Hematopoietic multipotent progenitor cell treated with erythropoietin and hydrocortisone succinate and interleukin-3 and kit ligand, for 15 days (in vitro differentiated cells): ENCODE measurements at places on chromosomes 7 and 10.

- DNase-seq = no peak
These were observed 31.6 kb downstream of the CTTNBP2 start for GRCh38 chr7:117841611-117842010.

DNA sequence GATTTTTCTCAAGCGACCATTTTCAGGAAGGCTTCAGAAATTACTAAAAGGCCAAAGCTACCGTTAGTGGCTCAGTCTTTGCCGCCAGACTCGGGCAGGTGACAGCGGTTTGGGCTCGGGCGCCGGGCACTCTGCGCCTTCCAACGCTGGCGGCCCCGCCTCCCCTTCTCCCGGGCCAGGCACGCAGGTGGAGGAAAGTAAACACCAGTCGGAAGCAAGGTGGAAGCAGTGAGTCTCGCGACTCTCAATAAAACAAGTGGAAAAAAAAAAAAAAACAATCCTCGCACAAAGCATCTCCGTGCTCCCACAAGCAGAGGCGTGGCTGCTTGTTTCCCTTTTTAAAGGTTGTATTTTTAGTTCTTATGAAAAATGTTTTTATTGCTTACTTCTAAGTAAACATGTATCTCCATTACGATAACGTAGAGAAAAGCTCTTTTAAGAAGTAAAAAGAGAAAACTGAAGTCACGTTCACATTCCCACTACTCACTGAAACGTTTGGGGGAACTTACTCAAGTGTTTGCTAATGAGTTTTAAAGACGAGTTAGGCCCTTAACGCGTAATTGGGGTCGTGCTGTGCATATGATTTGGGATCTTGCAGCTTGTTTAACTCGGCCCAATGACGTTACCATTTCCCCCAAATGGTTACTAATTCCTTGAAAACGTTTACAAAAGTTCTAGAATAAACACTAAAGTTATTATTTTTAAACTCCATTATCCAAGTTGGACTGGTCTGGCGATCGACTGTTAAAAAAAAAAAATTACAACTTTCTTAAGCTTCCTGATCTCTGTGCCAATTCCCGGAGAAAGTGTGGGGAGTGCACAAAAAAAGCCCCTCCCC is 864 bp downstream of the CDCA7L start:
- DNase-seq = peak; percentile 25

- no peak for DNase-seq
These were observed 29.2 kb upstream of the KLF6 start for GRCh38 chr10:3813986-3814837.

DNA sequence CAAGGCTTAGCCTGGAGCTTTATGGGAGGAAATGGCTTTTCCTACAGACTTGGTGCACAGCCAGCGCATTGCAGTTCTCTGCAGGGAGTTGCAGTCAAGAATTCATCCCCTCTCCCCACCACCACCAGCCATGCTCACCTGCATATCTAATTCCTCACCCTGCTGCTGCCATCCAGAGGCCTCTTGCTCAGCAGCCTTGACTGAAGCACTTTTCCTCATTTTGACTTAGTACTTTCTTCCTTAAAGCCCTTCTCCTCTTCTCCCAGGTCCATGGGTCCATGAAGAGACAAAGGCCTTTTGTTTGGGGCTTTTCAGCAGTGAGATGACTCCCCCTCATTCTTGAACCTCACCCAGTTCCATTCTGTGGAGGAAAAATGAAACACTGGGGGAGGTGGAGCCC is 39.7 kb upstream of the GPR141 start:
- DNase-seq = no peak

- no peak for DNase-seq
These were observed 62.3 kb upstream of the UBE3C start for GRCh38 chr7:157076466-157076865.

- DNase-seq = peak; percentile 99
These were observed at the start of gene DDX50 for GRCh38 chr10:68901105-68901927. DDX50 (plus strand) TSS chr10:68901315; CDS start chr10:68901385, 70 bp downstream.

DNA sequence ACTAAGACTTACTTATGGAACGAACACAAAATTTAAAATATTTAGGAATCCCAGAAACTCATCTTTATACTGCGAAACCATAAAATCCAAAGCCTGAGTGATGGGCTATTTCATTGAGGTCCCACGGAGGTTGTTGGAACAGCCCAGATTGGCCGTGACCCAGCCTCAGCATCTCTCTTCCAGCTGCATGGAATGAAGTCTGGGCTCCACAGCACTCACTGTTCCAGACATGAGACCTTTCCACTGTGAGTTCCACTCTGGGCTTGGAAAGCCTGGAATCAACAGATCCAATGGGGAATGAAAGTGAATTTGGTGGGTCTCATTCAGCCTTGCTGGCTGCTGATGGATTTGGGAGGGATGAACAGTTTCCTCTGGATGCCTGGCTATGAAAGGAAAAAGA is 184.9 kb downstream of the EMX2 start:
- no peak for DNase-seq

DNA sequence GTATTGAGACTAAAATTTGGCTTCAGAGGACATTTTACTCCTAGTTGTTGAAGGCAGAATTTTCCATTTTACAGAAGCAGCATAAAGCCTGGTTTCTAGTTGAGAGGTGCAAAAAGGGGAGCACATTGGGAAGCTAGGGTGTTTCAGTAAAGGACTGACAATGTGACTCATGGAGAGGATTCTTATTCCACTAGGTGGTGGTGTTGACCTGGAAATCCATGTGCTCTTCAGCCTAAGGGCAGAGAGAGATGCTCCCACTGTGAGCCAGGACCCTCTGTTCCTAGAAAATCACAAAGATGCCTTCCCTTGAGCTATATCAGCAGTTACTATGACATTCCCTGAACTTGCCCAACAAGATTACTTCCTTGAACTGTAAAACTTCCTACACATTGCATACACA is 687.8 kb downstream of the IPMK start:
- no peak for DNase-seq

- no peak for DNase-seq
These were observed 70.7 kb upstream of the ADO start for GRCh38 chr10:62733654-62734293.

- DNase-seq = no peak
These were observed 12.1 kb upstream of the PRRT4 start for GRCh38 chr7:128373606-128374005.

- DNase-seq = no peak
These were observed 43.2 kb upstream of the ATRNL1 start for GRCh38 chr10:115049960-115050359.

DNA sequence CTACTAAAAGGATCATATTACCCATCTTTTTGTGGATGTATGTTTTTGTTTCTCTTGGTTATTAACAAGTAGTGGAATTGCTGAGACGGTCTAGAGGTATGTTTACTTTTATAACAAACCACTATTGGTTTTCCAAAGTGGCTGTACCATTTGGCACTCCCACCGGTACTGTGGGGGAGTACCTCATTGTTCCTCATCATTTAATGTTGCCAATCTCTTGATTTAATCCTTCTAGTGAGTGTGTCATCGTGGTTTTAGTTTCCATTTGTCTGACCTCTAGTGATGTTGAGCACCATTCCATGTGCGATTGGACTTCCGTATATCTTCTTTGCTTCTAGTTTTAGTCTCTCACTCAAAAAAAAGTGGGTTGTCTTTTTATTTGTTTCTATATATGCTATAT is 50.4 kb downstream of the RBM33 start:
- no peak for DNase-seq

GRCh38 chr7:101031082-101031481 is 11.2 kb downstream of the MUC17 start:
- no peak for DNase-seq

GRCh38 chr7:105257338-105257737 is 131.4 kb downstream of the SRPK2 start:
- no peak for DNase-seq

- DNase-seq = no peak
These were observed 982.8 kb upstream of the SORCS1 start for GRCh38 chr10:108147346-108147745.

DNA sequence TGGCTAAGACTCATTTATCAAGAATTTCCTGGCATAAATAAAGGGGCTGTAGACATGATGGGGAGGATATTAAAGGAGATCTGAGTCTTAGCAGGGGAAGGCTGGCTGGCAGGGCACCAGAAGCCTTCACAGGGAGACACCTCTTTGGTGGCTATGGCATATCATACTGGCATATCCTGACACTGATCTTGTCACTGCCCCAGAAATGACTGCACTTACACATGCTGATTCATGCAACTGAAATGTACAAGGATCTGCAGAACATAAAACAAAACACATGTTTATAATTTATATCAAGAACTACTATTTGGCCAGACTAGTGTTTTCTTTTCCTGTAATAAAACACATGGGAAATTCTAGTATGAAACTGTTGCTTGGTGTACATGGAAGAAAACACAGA is 5.5 kb upstream of the LIPN start:
- no peak for DNase-seq
